Pulmonary artery endothelial cell (primary cell): ENCODE measurements at places on chromosomes 1 and 21.

DNA sequence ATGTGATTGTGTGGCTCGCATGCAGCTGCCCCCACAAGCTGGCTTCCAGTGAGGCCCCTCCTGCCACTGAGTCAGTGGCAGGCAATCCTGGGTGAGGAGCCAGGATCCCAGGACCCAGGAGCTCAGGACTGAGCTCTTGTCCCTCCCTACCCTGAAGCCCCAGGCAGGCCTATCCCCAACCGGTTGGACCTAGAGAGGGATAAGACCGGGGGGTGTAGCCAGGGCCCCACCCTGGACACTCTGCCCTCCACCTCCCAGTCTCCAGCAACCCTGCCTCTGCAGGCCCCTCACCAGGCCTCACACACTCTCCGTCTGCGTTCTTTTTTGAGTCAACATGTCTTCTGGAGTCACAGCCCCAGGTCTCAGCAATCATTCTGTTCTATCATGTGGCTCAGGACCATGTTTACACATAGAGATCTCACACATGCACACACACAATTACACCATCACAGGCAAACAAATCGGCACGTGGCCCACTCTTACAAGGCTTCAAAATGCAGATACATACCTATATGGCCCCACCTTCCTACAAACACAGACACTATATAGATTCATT lies 2.6 kb downstream of the VSIG8 start:
- no peak for DNase-seq

DNA sequence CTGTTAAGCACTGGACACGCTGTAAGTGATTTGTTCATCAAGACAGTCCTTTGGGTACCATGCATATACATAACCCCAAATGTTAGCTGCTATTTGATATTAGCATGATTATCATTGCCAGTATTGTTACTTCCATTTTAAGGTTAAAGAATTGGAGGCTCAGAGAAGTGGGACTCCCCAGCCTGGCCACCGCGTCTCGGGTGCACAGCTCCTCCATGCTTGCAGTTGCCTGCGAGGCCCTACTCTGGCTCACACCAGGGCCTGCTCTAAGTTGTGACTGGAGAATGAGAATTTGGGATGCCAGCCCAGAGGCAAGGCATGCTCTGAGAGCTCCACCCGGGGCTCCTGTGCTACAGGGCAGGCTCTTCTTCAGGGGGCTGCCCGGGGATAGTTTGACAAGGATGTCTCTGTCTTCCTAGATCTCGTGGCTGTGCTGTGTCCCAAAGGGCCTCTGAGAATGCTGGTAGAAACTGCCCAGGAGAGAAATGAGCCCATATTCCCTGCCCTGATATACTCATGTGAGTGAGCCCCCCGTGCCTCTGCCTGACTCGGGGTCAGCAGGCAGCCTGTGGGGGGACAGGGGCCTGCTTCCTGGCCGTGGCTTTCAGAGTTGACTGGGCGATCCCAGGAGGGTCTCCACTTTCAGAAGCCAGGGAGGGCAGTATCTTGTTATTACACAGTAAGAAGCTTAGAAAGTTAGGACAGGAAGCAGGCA lies 19.4 kb downstream of the PSEN2 start:
- DNase-seq, result no peak

- no peak for DNase-seq
Measured at GRCh38 chr21:45089964-45090363, 15.6 kb downstream of the ADARB1 start.

GRCh38 chr1:90007979-90008404 lies 13.1 kb downstream of the ZNF326 start:
- DNase-seq, result no peak

DNA sequence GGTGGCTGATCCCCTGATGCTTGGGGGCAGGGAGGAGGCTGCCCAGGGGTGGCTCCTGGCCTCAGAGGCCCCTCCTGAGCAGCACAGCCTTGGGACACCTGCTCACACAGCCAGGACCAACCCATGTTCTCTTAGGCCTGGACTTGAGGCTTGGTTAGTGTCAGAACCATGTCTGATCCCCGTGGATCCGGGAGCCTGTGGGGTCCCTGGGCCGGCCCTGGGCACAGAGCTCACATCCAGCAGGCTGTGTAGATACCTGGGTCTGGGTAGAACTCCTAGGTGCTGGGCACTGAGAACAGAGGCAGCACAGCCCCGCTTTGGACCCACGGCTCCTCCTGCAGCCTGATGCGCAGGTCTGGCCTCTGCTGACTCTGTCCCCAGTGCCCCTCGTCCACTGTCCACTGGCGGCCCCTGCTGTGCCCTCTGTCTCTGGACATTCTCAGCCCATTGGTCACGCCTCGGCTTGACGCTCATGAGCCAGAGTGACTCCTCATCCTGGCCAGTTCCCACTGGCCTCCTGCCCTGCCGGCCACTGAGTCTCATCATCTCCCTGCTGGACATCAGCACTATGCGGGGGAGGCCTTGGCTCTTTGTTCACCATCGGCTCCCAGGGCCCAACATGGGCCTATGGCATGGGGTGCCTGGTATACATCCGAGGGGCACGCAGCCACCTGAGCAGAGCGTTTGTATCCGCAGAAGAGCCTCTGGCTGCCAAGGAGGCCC lies 70.2 kb downstream of the TRIM11 start:
- DNase-seq, result no peak

DNA sequence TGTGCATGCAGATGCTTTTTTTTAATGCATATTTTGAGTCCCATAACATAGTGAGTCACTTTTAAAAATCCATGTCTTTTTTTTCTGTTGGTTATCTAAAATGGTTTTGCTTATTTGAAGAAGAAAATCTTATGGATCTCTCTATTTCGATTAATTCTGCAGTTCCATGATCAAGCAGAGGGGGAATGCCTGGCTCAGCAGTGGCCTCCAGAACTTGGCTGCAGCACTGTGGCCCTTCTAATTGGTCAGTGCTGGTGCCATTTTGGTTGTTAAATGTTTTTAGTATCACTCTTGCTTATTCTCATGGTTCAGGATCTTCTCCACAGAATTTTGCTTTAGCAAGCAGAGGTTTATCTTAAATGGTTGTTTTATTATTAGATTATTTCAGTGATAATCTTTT lies 11.2 kb downstream of the EPHX4 start:
- DNase-seq, result no peak
